ENCODE measurements at places on chromosomes 5 and 9. TPM values are rescaled to one million over a fixed set of nuclear protein-coding genes. Genes with fewer than 3 reads are reported as not detected.
A peak's percentile ranks its signal among the peaks of the same experiment; 100 is the strongest.

DNA sequence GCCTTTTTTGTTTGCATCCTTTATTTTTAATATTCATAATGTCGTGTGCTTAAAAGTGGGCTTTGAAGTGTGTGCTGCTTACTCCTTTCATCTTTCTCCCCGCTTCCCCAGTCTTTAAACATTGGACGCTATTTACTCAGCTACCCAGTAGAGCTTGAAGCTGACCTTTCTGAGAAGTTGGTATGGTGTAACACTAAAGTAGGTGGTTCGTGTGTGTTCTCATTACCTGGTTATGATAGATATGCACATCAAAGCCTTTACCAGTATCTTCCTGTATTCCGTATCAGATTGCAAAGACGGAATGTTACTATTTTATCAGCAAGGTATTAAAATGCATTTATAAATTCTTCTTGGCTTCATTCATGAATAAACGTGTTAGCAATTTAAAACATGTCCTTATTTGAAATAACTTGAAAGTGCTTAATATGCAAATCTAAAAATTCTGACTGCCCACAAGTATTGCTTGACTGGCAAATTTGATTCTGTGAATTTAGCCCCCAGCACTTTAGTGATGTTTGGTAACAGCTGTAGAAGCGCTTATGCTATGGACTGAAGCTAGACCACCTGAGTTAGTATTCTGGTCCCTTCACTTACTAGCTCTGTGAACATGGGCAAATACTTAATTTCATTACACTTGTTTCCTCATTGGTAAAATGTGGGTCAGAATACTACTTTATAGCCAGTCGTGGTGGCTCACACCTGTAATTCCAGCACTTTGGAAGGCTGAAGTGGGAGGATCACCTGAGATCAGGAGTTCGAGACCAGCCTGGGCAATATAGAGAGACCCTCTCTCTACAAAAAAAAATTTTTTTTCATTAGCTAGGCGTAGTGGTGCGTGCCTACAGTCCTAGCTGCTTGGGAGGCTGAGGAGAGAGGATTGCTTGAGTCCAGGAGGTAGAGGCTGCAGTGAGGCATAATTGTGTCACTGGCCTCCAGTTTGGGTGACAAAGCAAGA lies 1.7 kb downstream of the RRAGA start:
- H3K36me3 ChIP-seq = peaks cover 26% of the 10 kb centered on the region
- H3K4me1 ChIP-seq = peaks cover 33% of the 10 kb centered on the region
- no peak for DNase-seq
- H3K4me3 ChIP-seq = peak overlapping the region; percentile 96
- H3K27ac ChIP-seq = peak overlapping the region; percentile 99

DNA sequence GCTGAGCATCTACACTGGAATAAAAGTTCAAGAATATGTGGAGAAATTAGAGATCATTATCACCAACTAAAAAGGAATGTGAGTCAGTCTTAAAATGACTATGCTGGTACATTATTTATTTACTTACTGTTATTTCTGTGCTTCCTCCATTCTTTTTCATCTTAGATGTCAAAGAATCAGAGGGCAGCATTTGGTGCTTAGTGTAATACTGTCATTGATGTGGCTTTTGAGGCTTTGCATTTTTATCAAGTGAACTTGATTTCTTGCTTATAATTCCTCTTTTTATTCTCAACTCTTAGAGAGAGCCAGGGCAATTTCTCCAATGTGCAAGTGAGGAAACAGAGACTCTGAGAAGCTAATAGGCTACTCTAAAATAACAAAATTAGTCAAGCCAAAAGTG lies 163.7 kb upstream of the TRPC7 start:
- H3K4me1 ChIP-seq = no peaks in the 10 kb centered on the region
- H3K36me3 ChIP-seq = no peaks in the 10 kb centered on the region
- no peaks in the 10 kb centered on the region for H3K27me3 ChIP-seq
- H3K4me3 ChIP-seq = no peak overlapping the region
- no peak for DNase-seq
- no peak overlapping the region for H3K27ac ChIP-seq

Gene OLFM1
- not detected for total RNA-seq

DNA sequence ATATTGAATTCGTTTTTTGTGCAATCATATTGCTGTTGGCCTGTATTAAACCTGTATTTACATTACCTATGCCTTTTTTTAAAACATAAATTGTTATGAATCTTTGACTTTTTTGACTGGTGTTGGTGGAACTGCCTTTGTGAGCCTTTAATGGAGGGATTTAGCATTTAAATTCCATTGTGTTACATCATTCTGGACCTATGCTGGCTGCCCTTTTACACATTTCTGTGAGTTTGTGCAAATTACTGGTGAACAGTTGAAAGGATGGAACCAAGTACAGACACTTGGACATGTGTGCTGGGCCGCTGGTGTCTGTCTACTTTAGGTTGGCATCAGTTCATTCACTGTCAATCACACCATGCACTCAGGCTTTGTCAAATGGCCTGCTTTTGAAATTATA lies 3.4 kb downstream of the SNX18 start:
- peaks cover 54% of the 10 kb centered on the region for H3K4me1 ChIP-seq
- peaks cover 39% of the 10 kb centered on the region for H3K36me3 ChIP-seq
- no peak overlapping the region for H3K27ac ChIP-seq
- H3K4me3 ChIP-seq = peak overlapping the region; percentile 80
- no peak for DNase-seq
- peaks cover 11% of the 10 kb centered on the region for H3K27me3 ChIP-seq

- H3K27me3 ChIP-seq = peaks cover 2% of the 10 kb centered on the region
- peaks cover 15% of the 10 kb centered on the region for H3K4me1 ChIP-seq
- no peak for DNase-seq
- no peak overlapping the region for H3K27ac ChIP-seq
- H3K4me3 ChIP-seq = no peak overlapping the region
- H3K36me3 ChIP-seq = no peaks in the 10 kb centered on the region
Observed at GRCh38 chr9:90966480-90967144, 165.0 kb downstream of the SYK start.

- no peak overlapping the region for H3K4me3 ChIP-seq
- no peak overlapping the region for H3K27ac ChIP-seq
- no peak for DNase-seq
- no peaks in the 10 kb centered on the region for H3K36me3 ChIP-seq
Observed at GRCh38 chr5:33725806-33726205, 166.0 kb downstream of the ADAMTS12 start.

DNA sequence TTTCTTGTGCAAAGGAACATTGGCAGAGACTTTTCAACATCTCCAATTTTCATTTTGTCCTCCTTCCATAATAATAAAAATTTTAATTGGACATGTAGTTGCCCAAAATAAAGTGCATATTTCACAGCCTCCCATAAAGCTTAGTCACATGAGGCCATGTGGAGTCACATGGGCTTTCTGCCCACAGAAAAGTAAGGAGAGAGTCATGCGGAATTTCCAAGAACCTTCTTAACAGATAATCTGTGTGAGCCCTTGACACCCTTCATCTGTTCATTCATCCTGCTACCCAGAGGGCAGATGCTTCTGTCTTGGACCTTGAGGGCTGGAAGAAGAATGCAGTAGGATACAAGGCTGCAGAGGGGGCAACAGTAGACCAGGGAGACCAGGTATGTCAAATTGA lies 60.7 kb downstream of the APTX start:
- no peak overlapping the region for H3K27ac ChIP-seq
- no peaks in the 10 kb centered on the region for H3K36me3 ChIP-seq
- no peaks in the 10 kb centered on the region for H3K27me3 ChIP-seq
- no peak overlapping the region for H3K4me3 ChIP-seq
- DNase-seq = no peak

Gene SURF1
- total RNA-seq = 48.9 TPM

DNA sequence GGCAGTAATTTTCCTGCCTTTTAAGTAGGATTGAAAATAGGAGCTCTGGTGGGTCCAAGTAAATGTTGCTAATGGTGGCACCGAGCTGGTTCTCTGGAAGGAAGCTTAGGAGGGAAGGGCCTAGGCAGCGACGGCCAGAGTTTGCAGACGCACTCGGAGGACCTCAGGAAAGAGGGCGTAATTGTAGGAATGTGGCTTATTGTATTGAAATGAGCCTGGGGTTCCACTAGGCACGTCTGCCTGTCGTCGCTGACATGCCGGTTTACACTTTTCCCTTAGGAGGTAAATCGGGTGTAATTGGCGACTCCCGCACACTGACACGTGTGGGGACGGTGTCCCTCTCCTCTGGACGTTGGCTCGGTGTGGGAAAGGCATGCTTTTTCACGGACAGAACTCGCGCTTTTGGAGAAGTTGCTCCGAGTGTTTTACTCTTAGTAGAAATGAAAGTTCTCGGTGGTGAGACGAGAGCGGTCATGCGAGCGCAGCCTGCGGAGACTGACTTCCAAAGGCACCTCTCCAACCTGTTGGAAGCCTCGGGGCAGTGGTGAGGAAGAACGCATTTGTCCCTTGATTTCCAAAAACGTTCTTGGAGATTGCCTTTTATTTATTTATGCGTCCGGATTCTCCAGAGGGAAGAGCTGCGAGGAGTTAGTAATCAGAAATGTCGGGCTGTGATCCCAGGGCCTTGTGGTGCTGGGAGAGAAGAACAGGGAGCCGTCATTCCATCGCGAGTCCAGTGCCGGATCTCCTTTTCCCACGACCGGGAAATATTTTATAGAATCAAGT lies 1.3 kb downstream of the NR4A3 start:
- H3K36me3 ChIP-seq = peaks cover 4% of the 10 kb centered on the region
- peaks cover 78% of the 10 kb centered on the region for H3K4me1 ChIP-seq
- peak overlapping the region; percentile 94 for H3K4me3 ChIP-seq
- DNase-seq = peak; percentile 24
- H3K27me3 ChIP-seq = peaks cover 67% of the 10 kb centered on the region

Gene NEURL1B
- total RNA-seq = 7.8 TPM

DNA sequence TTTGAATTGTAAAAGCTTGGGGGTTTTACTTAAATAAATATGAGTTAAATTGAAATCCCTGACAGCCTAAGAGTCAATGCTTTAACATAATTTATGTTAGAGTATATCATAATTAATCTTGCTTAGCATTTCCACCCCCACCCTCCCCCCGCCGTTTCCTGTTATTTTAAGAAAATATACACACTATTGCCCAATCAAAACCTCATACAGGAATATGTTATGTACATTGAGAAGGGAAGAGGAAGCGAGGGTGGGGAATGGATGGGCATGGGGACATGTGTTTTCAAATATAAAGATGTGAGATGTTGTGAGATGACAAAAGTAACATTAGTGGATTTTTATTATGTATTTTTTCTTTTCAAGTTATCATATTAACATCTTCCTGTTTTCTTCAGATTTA lies 561.1 kb upstream of the MEF2C start:
- H3K36me3 ChIP-seq = no peaks in the 10 kb centered on the region
- no peak overlapping the region for H3K27ac ChIP-seq
- no peak for DNase-seq
- no peaks in the 10 kb centered on the region for H3K4me1 ChIP-seq
- H3K4me3 ChIP-seq = no peak overlapping the region

Gene ADAMTSL2
- total RNA-seq = not detected

DNA sequence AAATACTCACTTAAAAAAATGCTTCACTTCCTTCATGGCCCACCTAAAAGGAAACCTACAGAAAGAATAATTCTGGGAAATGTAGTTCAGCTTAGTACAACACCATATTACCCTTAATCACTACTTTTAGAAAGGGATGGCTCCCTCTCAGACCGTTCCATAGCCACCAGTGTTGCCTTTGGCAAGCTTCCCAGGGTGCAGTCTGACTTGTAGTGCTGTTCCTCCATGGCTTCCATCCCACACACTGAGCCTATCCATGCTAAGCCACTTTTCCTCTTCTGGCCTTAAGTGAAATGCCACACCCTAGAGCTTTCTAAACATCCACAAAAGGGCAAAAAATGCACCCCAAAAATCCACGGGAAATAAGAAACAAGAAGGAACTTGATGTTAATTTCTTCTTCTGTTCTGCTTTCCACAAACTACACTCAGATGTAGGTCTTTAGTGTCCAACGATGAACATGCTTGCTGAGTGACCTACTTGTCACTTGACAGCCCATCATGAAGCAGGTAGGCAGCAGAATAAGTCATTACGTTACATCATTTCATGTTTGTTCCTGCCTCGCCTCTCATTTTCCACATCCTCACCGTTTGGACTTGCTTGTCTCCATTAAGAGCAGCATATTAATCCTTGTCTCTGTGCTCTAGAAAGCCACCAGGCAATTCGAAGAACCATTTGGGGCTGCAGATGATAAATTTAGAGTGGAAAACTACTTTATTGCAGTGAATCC lies 391.1 kb upstream of the GRAMD2B start:
- H3K27ac ChIP-seq = no peak overlapping the region
- DNase-seq = no peak
- no peaks in the 10 kb centered on the region for H3K36me3 ChIP-seq
- no peaks in the 10 kb centered on the region for H3K27me3 ChIP-seq
- no peaks in the 10 kb centered on the region for H3K4me1 ChIP-seq
- H3K4me3 ChIP-seq = no peak overlapping the region

DNA sequence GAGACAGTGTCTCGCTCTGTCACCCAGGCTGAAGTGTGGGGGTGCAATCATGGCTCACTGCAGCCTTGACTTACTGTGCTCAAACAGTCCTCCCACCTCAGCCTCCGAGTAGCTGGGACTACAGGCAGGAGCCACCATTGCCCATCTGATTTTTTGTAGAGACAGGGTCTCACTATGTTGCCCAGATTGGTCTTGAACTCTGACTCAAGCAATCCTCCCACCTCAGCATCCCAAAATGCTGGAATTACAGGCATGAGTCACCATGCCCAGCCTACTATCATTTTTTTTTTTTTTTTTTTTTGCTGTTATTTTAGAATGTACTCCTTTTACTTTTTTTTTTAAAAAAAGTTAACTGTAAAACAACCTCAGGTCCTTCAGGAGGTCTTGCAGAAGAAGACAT lies 449.0 kb downstream of the CCDC171 start:
- no peaks in the 10 kb centered on the region for H3K36me3 ChIP-seq
- no peaks in the 10 kb centered on the region for H3K27me3 ChIP-seq
- H3K4me3 ChIP-seq = no peak overlapping the region
- no peaks in the 10 kb centered on the region for H3K4me1 ChIP-seq
- no peak for DNase-seq
- no peak overlapping the region for H3K27ac ChIP-seq

DNA sequence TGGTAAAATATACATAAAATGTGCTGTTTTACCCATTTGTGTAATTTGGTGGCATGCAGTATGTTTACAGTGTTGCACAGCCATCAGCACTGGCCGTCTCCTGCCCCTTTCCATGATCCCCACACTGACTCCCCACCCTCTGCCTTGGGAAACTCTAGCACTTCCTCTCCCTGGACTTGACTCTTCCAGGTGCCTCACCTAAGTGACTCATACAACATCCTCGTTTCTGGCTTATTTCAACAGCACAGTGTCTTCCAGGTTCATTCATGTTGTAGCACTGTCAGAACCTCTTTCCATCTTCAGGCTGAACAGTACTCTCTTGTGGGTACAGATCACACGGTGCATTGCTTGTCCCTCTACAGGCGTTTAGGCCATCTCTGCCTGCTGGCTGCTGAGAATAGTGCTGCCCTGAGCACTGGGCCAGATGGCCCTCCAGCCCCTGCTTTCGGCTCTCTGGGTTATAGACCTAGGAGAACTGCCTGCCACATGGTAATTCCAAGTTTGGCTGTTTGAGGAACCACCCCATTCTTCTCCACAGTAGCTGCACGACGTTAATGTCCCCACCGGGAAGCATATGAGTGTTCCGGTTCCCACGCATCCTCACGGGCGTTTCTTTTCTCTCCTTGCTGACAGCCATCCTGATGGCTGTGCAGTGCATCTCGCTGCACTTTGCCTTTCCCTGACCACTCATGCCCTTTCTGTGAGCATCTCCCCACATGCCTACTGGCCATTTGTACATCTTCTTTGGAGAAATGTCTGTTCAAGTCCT lies 211.8 kb downstream of the FANCC start:
- H3K36me3 ChIP-seq = no peaks in the 10 kb centered on the region
- no peak overlapping the region for H3K4me3 ChIP-seq
- no peaks in the 10 kb centered on the region for H3K27me3 ChIP-seq

Measured in activated CD4-positive, alpha-beta T cell treated with anti-CD3 and anti-CD28 coated beads, Interleukin-2, amount 10 ng/mL, durations not matched to agents 7 days and 5 days (primary cell).